ENCODE measurements at places on chromosomes 11 and 22. TPM values are rescaled to one million over a fixed set of nuclear protein-coding genes. Genes with fewer than 3 reads are reported as not detected.

Gene MS4A3
- not detected for polyA plus RNA-seq

Gene MMP27
- not detected for polyA plus RNA-seq

Gene HEPACAM
- polyA plus RNA-seq = 0.43 TPM

Gene LARGE1
- polyA plus RNA-seq = 23.8 TPM

Gene GAL
- 0.27 TPM for polyA plus RNA-seq

Gene PKDREJ
- polyA plus RNA-seq = 0.07 TPM

Gene IGSF9B
- 27.8 TPM for polyA plus RNA-seq

Gene MOV10L1
- polyA plus RNA-seq = 0.63 TPM

Data from right cardiac atrium (tissue), 5 donors.